ENCODE measurements at places on chromosomes 7 and 10.

GRCh38 chr7:151687523-151688235 is 168.0 kb upstream of the RHEB start:
- peak; percentile 98 for DNase-seq

- DNase-seq = no peak
Observed at GRCh38 chr10:126670895-126671261, 385 bp upstream of the C10orf90 start.

GRCh38 chr7:16397501-16398145 is 23.7 kb downstream of the CRPPA start:
- no peak for DNase-seq

DNA sequence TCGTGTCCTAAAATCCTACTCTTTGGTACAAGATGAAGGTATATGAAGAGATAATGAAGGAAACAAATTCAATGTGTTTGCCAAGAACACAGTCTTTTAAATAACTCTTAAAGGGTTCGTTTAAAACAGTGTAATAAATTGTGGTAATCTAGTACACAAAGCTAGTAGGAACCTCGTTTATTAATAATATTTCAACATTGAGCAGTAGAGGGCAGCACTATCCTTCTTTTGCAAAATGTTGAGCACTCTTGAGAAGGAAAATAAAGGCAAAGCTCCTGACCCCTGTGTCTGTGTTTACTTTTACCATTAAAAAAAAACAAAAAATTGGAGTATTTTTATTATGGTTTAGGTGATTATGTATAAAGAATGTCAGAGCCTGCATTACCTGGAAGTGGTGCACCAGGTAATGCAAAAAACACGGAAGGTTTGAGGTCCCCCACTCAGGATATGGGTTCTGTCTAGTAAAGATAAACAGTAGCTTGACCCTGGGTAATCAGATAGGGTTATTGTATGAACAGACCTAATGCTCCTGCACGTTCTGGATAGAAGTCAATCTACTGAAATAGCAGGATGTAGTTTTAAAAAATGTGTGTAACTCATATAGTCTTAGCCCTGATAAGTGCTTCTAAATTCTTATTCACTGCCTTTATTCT is 5.7 kb upstream of the GOT1 start:
- DNase-seq = peak; percentile 33

GRCh38 chr7:157373493-157373892 is 36.7 kb downstream of the DNAJB6 start:
- no peak for DNase-seq

- no peak for DNase-seq
Observed at GRCh38 chr10:117418121-117418520, 42.9 kb upstream of the PDZD8 start.

DNA sequence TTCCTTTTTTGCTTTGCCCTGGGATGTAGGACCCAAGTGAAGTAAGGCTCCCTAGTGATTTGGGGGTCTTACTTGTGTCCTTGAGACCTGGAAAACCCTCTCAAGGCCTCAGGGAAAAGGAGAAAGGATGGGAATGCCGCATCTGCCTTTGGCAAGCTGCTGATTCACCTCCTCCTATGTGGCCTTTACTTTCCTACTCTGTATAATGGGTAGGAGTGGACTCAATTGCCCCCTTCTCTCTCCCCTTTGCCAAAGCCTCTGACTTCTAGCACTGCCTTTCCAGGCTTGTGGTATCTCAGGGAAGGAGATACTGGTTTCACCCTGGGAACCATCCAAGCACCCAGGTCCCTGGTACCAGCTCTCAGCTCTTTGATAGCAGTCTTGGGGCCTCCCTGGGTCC is 35.4 kb downstream of the UNC5B start:
- DNase-seq = no peak

DNA sequence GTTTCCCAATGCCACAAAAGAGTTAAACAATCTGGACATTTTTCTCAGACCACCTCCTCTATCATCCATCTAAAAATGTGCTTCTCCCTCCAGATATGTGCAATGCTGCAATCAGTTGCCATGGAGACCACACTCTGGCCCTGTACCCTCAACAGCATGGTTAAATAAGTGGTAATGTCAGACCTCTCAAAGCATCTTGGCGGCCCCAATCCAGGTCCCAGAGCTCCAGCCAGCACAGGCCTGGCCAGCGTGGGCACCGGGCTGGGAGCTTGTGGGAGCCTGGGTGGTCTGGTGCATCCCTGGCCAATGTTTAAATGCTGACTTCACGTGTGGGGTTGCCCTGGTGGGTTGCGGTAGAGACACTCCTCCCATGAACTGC is 362.9 kb upstream of the ZNF32 start:
- no peak for DNase-seq

GRCh38 chr7:16114633-16115032 is 306.7 kb downstream of the CRPPA start:
- no peak for DNase-seq

GRCh38 chr7:83150310-83150709 is 12.4 kb downstream of the PCLO start:
- no peak for DNase-seq

DNA sequence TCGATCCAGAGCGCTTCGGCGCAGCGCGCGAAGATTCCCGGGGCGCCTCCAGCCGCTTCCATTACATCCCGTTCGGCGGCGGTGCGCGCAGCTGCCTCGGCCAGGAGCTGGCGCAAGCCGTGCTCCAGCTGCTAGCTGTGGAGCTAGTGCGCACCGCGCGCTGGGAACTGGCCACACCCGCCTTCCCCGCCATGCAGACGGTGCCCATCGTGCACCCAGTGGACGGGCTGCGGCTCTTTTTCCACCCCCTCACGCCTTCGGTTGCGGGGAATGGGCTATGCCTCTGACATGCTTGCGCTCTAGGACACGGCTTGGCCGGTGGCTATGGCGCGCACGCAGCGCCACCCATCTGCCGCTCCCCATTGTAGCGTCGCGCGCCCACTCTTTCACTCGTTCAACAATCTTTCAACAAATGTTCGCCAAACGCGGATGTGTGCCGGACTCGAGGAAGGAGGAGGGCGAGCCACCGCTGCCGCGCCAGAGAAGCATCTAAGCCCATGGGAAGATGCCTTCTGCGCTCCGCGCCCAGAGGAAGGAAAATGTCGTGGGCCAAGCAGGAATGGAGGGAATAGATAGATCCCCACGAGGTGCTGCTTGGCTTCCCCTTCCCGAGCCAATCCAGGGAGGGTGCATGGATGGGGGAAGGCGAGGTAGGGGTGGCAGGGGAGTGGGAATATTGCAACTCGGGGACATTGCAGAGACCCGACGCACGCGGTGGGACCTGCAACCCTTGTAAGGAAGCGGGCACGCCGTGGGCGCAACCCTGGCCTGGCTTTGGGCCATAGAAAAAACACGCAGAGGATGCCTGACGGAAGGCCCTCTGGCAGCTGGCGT is 5.1 kb upstream of the CYP26A1 start:
- DNase-seq = peak; percentile 69

DNA sequence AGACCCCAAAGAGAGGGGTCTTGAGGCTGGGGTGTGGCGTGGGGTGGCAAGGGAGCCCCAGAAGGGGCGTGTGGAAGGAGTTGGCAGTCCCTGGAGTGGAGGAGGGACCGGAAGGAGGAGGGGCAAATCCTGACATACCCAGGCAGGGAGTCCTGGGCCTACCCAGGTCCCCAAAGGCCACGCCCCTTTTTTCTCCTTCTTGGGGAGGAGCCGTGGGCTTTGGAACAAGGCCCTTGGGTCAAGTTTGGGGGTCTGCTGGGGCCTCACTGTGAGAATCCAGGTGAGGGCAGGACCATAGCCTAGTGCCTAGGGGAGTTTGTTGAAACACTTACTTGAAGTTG is 1.2 kb upstream of the SMARCD3 start:
- peak; percentile 78 for DNase-seq

DNA sequence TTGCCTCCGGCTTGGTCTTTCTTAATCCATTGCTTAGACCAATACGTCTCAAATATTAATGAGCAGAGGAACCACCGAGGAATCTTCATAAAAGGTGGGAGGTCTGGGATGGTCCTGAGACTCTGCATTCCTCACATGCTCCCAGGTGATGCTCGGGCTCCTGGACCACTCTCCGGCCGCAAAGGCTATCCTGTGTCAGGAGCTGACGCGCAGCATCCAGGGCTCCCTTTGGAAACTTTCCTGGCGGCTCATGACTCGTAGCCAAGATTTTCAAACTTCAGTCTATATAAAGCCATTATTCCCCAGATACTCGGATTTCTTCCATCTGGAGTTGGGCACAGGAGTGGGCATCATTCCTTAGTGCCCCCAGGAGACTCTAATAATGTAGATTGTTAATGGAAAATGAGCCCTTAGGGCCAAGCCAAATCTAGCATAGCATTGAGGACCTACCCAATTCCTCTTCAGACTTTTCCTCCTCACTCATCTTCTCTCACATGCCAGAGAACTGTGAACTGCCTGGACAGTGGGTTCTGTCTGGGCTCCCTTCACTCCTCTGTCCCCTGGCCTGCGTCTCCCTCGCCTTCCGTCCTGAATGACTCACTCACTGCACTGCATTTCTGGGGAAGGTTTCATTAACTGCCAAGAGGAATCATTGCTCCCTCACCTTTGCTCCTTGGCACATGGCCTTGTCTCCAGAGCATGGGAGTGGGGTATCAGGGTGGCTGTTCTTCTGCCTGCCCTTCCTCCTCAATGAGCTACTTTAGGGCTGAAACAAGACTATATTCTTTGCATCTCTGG is 89.3 kb downstream of the MKI67 start:
- no peak for DNase-seq
